ENCODE measurements at places on chromosomes 13 and 19.
A peak's percentile ranks its signal among the peaks of the same experiment; 100 is the strongest.

DNA sequence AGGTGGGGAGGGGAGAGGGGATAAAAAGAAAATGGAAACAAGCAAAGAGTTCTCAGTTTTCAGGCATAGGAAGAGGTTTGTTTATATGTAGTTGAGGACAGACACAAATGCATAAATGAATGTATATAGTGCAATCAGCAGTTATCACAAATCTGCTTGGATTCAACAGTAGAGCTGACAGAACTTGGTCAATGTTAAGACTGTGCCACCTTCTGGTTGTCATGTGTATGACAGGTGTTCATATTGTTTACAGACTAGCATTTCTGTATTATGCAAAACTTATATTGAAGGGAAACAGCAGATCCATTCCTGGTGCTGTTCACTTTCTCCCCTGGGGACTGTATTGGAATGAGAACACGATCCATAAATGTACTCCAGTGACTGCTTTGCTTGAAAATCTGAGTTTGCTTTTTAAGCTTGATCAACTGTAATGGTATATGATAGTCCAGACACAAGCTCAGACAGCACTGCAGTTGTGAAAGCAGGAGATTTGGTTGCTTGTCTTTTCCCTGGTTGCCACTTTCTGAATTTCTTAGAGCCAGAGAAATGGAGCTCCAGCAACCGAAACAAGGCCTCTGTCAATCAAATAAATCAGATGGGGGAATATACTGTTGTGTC lies 319.5 kb upstream of the OBI1 start:
- peak; percentile 41 for DNase-seq

DNA sequence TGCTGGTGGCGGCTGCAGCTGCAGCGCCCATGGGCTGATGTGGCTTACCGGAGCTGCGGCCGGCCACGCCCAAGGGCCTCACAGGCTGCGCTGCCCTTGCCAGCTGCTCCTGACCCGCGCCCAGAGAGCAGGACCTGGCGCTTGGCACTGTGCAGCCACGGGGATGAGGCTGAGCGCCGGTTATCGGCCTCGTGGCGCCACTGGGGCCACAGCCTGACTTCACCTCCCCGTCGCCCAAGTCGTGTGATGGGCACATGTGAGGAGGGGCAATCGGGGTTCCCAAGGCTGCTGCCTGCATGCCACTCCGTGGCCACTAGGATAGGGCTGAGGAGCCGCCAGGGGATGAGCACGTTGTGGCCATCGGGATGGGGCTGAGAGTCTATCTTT lies 77.2 kb upstream of the PABPC3 start:
- no peak for DNase-seq

DNA sequence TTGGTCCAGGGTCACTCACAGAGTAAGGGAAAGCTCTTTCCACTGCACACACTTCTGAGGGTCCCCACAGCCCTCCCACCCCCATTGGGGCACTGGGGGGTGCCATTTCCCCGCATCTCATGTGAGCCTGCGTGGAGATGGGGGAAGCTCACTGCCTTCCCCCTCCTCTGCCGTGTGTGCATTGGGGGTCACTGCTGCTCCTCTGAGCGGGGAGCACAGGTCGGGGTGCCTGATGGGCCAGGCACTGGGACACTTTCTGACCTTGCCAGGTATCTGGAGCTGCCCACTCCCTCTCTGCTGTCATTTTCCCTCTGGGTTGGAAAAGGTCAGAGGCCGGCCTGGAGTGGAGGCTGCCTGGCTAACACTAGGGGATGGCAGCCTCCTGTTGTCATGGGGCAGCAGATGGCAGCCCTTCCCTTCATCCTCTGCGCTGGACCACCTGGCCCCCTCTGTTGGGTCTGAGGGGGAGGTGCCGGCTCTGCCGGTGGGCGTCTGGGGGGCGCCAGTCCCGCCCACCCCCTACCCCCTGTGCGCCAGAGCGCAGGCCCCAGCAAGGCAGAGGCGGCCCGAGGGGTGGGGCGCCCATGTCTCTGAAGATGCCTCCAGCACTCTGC lies 9.1 kb downstream of the SSBP4 start:
- DNase-seq, result no peak

GRCh38 chr19:19063183-19064097 lies at the start of gene SLC25A42:
TSS of gene SLC25A42 (plus strand) at chr19:19063994. CDS start at chr19:19096125, 32,131 bp downstream.
- DNase-seq, result peak; percentile 100

DNA sequence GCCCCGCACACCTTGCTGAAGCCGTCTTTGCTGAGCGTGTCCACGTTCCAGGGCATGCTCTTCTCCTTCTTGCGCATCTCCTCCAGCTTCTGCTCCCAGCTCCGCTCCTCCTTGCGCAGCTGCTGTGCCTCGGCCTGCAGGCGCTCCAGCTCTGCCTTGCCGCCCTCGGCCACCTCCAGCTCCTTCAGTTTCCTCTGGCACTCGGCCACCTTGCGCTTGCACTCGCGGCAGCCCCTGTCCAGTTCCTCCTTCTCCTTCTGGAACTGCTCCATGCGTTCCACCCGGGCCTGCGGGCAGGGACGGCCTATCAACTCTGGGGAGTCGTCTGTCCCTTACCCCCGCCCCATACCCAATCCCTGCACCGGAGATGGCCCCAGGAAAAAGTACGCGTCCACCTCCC lies 7.4 kb downstream of the CDC37 start:
- no peak for DNase-seq

- DNase-seq, result no peak
Observed at GRCh38 chr19:55053735-55054134, 9.2 kb downstream of the RDH13 start.

- no peak for DNase-seq
Observed at GRCh38 chr19:28691683-28692082, 521.3 kb downstream of the UQCRFS1 start.

DNA sequence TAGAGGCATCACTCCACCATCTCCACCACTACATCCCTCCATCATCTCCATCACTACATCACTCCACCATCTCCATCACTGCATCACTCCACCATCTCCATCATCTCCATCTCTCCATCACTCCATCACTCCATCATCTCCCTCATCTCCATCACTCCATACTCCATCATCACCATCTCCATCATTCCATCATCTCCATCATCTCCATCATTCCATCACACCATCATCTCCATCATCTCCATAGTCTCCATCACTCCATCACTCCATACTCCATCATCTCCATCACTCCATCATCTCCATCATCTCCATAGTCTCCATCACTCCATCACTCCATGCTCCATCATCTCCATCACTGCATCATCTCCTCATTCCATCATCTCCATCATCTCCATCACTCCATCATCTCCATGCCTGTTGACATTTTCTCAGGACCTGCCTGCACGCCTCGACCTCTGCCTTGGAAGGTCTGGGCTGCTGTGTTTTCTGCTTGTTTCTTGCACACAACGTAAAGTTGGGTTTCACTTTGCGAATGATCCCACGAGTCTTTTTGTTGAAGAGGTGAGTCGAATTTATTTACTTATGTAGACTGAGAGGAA lies 21.2 kb upstream of the RASA3 start:
- no peak for DNase-seq

DNA sequence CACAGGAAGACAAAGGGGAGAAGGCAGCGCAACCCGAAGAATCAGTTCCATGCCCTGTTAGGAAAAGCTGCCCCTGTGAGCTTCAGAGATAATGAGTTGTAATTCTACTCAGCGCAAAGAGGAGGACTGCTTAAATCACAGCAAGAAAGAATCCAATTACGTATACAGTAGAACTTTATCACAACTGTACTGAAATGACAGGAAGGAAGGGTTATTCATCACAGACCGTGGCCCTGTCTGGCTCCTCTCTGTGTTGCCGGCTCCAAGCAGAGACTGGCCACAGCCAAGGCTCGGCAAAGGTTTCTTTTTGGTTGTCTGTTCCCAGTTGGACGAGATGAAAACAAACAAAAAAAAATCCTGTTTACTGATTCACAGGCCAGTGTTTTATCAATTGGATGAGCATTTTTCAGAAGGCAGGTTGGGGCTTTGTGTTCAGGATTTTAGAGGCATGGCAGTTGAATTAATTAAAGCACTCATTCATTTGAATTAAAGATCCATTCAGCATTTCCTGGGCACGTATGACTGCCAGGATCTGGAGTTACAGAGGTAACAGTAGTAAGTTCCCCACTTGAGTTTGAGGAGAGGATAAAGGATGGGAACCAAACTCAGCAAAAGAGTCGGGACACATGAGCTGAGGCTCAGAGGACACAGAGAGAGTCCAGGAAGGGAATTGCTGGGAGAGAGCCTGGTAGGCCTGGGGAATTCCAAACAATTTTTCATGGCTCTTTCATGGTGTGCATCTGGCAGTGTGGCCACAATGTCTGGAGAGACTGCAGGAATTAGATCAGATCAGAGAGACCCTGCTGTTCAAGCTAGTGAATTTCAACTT lies 341.0 kb downstream of the DNAJC15 start:
- no peak for DNase-seq

- no peak for DNase-seq
Observed at GRCh38 chr19:58261968-58262921, 16.5 kb upstream of the ZNF8 start.

Data from GM13977 (cell line).